ENCODE measurements at places on chromosomes 7 and 10.

GRCh38 chr7:95250571-95250970 lies 73.8 kb downstream of the PON1 start:
- no peak for DNase-seq

DNA sequence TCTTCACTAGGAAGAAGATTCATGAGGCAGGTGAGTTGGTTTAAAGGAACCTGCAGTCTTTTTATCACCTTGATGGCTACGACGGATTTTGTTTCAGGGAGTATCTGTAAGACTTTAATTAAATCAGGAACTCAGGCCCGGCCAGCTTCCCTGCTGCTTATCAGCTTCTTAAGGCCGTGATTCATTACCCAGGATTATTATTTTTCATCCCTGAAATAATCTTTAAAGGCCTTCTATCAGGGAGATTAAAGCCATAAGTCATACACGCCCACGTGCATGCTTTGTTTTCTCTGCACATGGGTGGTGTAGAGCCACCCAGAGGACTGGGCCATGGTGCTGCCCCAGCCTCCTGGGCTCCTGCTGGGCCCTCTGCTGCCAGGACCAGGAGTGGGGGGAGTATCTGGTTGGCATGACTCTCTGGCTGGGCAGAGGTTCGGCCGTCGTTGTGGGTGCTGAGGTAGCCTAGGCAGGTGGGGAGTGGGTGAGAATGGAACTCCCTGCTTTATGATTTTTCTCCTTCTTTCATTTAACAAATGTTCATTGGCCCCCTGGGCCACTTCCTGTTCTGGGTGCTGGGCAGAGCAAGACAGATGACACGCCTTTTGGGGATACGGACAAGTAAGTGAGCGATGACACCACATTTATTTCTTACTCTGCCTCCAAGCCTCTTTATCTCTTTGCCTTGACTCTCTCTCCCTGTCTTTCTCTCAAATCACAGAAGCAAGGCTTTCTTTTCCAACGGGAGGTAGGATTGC lies 39.0 kb upstream of the PCBD1 start:
- no peak for DNase-seq

DNA sequence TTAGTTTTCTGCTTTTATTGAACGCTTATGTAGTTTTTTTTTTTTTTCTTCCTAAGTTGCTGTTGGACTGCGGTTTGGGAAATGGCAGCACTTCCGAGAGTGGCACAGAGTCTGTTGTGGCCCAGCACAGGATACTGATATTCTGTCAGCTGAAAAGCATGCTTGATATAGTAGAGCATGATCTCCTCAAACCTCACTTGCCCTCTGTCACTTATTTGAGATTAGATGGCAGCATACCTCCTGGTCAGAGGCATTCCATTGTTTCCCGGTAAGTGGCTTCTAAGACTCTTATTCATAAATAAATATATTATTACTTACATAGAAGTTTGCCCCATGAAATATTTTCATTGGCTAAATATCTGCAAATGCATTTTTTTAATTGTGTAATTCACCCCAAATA lies 101.1 kb downstream of the BTAF1 start:
- DNase-seq, result peak; percentile 40

- peak; percentile 84 for DNase-seq
These were observed 42.9 kb downstream of the MKLN1 start for GRCh38 chr7:131370523-131370968.

DNA sequence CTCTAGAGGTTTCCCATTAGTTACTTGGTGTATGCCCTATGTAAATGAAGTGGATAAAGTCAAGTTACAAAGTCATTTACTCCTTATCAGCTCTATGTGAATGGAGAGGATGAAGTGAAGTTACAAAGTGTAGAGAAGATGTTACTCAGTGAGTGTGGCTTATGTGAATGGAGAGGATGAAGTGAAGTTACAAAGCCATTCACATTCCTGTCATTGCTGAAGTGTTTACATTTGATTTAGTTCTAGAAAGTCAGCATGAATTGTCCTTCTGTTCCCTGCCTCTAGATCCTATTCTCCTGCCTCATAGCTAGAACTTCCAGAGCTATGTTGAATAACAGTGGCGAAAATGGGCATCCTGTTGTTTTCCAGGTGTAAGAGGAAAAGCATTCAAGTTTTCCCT lies 880.1 kb downstream of the DNAJB9 start:
- DNase-seq, result no peak

- DNase-seq, result no peak
These were observed 73.6 kb downstream of the MAD1L1 start for GRCh38 chr7:2159176-2159520.

- no peak for DNase-seq
These were observed 54.8 kb downstream of the DPY19L1 start for GRCh38 chr7:34982371-34983019.

GRCh38 chr10:112359606-112360307 lies 14.2 kb upstream of the ACSL5 start:
- no peak for DNase-seq

- no peak for DNase-seq
These were observed 46.9 kb downstream of the SPOCK2 start for GRCh38 chr10:72041491-72041890.

GRCh38 chr10:78455811-78456210 lies 422.1 kb downstream of the RPS24 start:
- DNase-seq, result no peak

- DNase-seq, result peak; percentile 63
These were observed 23.6 kb upstream of the STK17A start for GRCh38 chr7:43559171-43559945.

GRCh38 chr7:132932296-132933071 lies 149.4 kb downstream of the CHCHD3 start:
- peak; percentile 9 for DNase-seq

DNA sequence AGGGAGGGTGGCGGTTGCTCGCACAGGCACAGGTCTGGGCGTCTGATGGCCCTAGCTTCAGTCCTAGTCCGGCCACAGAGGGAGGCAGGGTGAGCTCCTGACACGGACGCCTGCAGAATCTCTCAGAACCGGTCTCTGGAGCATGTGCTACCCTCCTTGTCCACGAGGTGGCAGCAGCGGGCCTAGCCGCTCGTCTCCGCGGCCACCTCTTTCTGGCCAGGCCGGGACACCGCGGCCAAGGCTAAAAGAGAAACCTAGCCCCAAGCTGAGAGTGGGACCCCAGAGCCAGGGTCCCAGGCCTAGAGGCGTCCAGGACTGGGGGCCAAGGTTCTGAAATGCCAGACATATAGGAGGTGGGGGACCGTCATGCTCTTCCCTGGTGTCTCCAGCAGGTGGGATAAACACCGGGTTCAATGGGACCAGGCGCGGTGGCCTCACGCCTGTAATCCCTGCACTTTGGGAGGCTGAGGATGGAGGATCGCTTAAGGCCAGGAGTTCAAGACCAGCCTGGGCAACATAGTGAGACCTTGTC lies 3.2 kb upstream of the LAT2 start:
- DNase-seq, result peak; percentile 82

GRCh38 chr7:464454-465401 lies 54.9 kb downstream of the PDGFA start:
- DNase-seq, result no peak

DNA sequence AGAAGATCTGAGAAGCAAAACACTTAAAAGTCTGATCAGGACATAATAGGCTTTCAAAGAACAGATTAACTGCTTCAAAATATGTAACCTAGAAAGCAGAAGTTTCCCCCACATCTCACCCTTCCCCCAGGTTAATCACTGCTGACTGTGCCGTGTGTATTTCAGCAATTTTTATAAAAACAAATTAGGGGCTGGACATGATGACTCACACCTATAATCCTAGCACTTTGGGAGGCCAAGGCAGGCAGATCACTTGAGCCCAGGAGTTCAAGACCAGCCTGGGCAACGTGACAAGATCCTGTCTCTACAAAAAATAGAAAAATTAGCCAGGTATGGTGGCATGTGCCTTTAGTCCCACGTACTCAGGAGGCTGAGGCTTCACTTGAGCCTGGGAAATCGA lies 67.6 kb upstream of the GATA3 start:
- peak; percentile 60 for DNase-seq

- DNase-seq, result peak; percentile 20
These were observed 5.2 kb downstream of the FAM133B start for GRCh38 chr7:92584953-92585352.

GRCh38 chr10:5546891-5547680 lies 22.3 kb downstream of the CALML3 start:
- DNase-seq, result peak; percentile 89

- no peak for DNase-seq
These were observed 36.1 kb downstream of the GRK5 start for GRCh38 chr10:119243488-119243887.

DNA sequence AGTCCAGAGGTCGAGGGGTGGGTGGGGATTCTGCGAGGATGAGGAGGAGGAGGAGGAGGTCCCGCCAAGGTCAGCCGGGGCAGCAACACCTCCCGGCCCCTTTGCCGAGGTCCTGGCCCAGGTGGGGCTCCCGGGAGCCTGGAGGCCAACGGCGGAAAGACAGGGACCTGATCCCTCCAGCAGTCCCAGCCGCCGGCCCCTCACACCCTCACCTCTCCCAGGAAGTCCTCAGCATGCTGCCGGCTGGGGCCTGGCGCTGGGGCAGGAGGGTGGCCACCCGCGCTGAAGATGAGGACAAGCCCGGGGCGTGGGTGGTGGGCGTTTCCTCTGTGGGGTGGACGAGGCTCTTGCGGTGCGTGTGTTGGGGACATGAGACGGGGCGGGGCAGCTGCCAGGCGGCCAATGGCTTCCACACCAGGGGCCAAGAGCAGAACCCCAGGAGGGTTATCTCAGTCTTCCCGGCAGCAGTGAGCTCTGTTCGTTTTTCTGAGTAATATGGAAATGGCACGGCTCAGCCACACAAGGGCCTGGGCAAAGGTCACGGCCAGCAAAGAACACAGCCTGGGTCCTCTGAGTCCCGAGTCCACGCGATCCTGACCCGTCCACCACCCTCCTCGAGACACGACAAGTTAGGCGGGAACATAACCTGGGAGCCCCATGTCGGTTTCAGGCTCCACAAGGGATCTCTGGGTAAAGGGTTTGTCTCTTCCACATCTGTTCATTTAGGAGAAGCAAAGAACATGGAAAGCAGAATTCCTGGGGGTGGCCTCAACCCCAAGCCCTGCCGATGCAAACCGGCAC lies 82.9 kb upstream of the PDGFA start:
- DNase-seq, result no peak

DNA sequence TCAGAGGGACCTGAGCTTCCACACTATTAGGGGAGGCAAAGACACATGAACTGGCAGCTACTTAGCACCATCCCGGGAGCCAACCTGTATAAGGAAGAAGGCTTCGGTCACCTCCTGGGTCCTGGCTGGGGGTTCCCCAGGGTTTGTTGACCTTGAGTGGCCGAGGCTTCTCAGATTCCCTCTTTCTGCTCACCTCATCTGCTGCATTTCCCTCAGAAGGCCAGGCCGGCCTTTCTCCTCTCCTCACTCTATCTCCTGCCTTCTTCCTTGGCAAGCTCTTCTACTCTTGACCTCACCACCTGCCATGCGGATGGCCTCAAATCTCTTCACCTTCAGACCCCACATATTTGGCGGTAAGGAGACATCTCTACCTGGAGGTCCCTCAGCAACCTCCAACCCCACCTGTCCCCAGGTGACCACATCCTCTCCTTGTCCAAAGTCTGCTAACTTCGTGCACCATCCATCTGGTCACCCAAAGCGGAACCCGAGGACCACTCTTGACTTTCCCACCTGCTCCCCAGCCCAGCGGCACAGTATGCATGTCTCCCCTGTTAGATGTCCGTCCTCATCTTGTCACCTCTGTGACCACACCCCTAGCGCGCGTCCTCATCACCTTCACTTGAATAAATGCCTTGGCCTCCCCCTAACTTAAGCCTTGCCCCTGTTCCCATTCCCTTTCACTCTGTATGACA lies 133.8 kb upstream of the UNC5B start:
- no peak for DNase-seq

DNA sequence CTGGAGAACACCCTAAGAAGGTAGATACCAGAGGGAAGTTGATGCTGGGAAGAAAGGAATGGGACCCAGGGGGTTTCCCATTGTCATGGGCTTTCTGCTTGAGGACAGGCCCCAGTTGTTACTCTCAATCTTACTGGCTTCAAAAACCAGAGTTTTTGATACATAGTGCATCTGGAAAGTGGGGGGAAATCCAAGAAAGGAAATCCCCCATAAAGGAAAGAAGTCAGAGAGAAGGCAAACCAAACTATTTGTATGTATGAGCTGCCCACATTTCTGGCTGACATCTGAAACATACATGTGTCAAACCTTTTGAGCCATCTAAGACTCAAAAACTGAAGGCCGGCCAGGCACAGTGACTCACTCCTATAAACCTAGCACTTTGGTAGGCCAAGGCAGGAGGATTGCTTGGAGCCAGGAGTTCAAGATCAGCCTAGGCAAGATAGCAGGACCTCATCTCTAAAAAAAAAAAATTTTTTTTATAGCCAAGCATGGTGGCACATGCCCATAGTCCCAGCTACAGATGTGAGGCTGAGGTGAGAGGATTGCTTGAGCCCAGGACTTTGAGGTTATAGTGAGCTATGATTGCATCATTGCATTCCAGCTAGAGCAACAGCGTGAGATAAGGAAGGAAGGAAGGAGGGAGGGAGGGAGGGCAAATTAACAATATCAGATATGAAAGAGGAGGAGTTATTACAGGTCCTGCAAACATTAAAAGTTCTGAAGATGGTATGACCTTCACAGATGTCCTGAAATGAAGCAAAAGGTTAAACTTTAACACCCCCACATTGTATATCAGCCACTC lies 6.7 kb upstream of the COA1 start:
- peak; percentile 51 for DNase-seq

DNA sequence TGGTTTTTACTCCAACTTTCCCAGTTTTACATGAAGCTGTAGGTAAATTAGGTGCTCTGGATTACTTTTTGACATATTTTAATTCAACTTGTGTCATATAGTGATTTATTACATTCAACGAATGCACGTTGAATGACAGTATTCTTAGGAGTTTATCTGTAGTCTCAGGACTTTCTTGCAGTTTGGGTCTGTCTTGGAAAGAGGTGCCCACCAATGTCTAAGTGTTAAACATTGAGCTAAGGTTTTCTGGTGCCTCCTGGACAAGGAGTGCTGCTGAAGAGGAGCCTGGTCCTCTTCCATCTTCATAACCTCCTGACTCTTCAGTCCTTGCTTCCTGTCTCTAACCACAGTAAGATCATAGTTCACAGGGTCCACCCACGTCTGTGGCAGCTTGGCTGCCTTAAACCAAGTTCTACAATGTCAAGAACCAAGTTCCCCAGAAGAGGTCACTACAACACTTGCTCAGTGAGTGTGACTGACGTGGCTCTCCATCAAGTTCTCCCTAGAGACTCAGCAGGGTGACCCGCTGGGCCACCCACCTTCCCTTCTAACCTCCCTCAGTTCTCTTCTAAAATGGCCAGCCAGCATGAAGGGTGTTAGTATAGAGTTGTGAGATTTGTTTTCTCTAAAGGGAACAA lies 6.1 kb downstream of the NPY start:
- DNase-seq, result peak; percentile 76
